ENCODE measurements at places on chromosomes 1 and 21.

GRCh38 chr1:28002600-28002999 lies 42.8 kb downstream of the XKR8 start:
- no peak for DNase-seq

GRCh38 chr1:171644805-171645483 lies 7.5 kb downstream of the MYOC start:
- peak; percentile 55 for DNase-seq

GRCh38 chr1:81679942-81680341 lies 120.8 kb upstream of the ADGRL2 start:
- no peak for DNase-seq

DNA sequence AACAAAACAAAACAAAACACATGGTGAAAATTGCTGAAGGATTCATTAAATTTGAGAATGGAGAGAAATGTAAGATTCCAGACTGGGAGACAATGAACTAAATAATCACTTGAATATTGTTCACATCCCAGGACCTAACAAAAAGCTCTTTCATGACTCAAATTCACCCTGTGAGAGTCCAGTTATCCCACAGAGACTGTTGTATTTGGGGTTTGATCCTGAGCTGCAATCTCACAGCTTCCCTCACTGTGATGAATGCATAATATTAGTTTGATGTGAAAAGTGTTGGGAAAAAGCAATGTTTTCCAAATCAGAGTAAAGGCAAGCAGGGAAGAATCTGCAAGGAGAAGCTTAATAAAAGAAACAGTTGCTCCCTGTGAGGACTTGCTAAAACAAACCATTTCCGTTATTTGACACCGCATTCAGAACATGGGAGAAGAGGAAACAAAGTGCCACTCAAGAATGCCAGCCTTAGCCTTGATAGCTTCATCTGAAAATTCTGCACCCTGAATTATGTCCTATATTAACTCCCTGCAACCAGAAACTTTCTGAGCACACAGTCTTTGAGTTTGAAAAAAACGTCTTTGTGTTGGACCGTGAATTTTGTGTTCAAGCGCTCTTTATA lies 208.8 kb downstream of the DAB1 start:
- no peak for DNase-seq

DNA sequence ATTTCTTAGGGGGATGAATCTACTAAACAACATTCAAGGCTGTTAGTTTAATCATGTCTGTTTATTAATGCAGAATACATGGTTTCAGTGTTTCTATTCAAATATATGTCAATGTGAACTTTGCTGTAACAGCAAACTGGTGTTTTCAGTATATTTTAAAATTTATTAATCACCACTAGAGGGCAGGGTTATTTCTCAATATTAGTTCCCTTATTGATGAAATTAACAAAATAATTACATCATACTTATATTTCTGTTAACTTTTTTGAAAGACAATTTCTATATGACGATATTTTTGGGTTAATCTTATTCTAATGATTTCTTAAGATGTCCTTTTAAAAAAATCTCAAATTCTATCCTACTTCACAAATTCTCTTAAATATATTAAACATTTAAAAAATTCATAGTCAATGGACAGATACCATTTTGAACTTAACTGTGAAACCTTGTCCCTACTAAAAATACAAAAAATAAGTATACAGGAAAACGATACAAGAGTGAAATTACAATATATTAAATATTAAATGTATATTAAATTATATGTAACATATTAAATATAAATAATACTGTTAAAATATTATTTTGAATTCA lies 1034.1 kb upstream of the PRMT6 start:
- no peak for DNase-seq

DNA sequence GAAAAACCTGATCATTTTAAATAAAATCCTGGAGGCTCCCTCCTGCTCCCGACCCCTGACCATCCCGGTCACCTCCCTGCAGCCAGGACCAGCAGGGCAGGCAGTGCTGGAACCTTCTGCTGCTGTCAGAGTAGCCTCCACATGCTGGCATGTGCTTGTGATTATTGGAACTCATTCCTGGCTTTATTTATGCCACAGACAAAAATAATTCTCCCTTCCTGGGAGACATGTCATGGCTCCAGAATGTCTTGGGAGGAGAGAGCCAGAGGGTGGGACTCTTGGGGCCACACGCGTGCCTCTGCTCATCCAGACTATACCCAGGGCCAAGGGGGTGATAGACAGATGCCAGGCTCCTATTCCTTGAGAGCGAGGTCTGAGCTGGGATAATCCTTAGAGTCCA lies 183.6 kb upstream of the RAB4A start:
- no peak for DNase-seq

- no peak for DNase-seq
These were observed 2.6 kb downstream of the IRF2BP2 start for GRCh38 chr1:234607109-234608024.

GRCh38 chr1:85321237-85321964 lies 45.0 kb upstream of the BCL10 start:
- DNase-seq, result no peak

- DNase-seq, result no peak
These were observed 17.3 kb upstream of the TIPRL start for GRCh38 chr1:168161459-168161858.

- DNase-seq, result no peak
These were observed 7.5 kb downstream of the MDM4 start for GRCh38 chr1:204523605-204524215.

- DNase-seq, result no peak
These were observed 218.0 kb downstream of the ZP4 start for GRCh38 chr1:237672748-237673147.

GRCh38 chr1:172339842-172340241 lies 80.6 kb upstream of the C1orf105 start:
- no peak for DNase-seq

DNA sequence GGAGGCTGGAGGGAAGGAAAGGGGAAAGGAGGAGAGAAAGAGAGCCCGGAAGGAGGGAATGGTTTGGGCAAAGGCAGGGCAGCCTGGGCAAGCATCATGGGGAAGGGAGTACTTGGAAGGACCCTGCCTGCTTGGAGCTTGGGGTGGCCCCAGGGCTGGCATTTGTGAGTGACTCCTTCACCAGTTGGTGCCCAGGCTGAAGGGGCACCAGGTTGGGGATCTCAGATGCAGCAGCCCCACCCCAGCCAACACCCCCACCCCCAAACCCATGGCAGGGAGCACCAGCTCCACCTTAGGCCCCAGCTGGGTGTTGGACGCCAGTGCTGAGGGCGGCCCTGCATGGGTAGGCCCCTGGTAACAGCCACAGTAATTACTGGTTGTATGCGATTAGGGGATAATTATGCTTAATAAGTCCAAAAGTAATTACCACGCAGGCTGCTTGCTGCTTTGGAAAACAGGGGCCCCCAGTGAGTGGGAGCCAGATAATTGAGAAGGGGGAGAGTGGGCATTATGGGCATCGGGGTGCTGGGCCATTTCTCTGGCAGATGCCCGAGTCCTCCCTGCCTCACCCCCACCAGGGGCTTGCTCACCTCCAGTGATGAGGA lies 78.3 kb downstream of the VWA5B1 start:
- DNase-seq, result no peak
